ENCODE measurements at places on chromosomes 12 and 14. TPM values are rescaled to one million over a fixed set of nuclear protein-coding genes. Genes with fewer than 3 reads are reported as not detected.

The DBX2 gene
- total RNA-seq: not detected

The TAS2R10 gene
- total RNA-seq: not detected

The TEDC1 gene
- 5.6 TPM for total RNA-seq

The TSHR gene
- not detected for total RNA-seq

The ZDHHC22 gene
- 55.2 TPM for total RNA-seq

The TAS2R19 gene
- 0.99 TPM for total RNA-seq

The PZP gene
- total RNA-seq: not detected

The FAM90A1 gene
- total RNA-seq: not detected

The LHX5 gene
- 0.47 TPM for total RNA-seq

The GPR162 gene
- 8.8 TPM for total RNA-seq

The TBC1D30 gene
- total RNA-seq: 5.7 TPM

The TWF1 gene
- total RNA-seq: 27.9 TPM

The GPR84 gene
- total RNA-seq: not detected

The NFATC4 gene
- 47.3 TPM for total RNA-seq

The GLIPR1L1 gene
- 1.7 TPM for total RNA-seq

The PTHLH gene
- total RNA-seq: not detected

The KRT74 gene
- not detected for total RNA-seq

The PDE3A gene
- 3.3 TPM for total RNA-seq

The TMEM117 gene
- total RNA-seq: 1.4 TPM

The NRIP2 gene
- total RNA-seq: not detected

The TRPV4 gene
- total RNA-seq: 2.1 TPM

The BRAP gene
- total RNA-seq: 20.1 TPM

The TMEM229B gene
- total RNA-seq: 0.50 TPM

The CAPZA3 gene
- total RNA-seq: not detected

The CLEC4D gene
- not detected for total RNA-seq

The VPS29 gene
- 62.5 TPM for total RNA-seq

The AKAP3 gene
- 1.0 TPM for total RNA-seq

The MYRFL gene
- total RNA-seq: 1.4 TPM

The SFSWAP gene
- 49.5 TPM for total RNA-seq

The LBHD2 gene
- not detected for total RNA-seq

The EPYC gene
- total RNA-seq: not detected

The EIF2S3B gene
- total RNA-seq: 5.3 TPM

The DRAM1 gene
- 5.7 TPM for total RNA-seq

The AMN gene
- total RNA-seq: 0.99 TPM

The DEGS2 gene
- total RNA-seq: 0.61 TPM

The MUCL1 gene
- not detected for total RNA-seq

The C12orf50 gene
- total RNA-seq: not detected

The KLRK1 gene
- not detected for total RNA-seq

Measured in H1 (cell line).